ENCODE measurements at places on chromosomes 11 and 22.

GRCh38 chr11:126997196-126997595, 3.4 kb downstream of the KIRREL3 start:
- no peak for DNase-seq

DNA sequence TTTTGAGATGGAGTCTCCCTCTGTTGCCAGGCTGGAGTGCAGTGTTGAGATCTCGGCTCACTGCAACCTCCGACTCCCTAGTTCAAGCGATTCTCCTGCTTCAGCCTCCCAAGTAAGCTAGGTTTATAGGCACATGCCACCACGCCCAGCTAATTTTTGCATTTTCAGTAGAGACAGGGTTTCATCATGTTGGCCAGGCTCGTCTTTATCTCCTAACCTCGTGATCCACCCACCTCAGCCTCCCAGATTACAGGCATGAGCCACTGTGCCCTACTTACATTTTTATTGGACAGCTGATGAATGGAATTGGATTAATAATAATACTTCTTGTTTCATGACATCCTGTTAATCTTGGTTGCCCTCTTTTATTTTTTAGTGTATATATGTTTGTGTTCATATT, 3.0 kb upstream of the MRGPRD start:
- no peak for DNase-seq

DNA sequence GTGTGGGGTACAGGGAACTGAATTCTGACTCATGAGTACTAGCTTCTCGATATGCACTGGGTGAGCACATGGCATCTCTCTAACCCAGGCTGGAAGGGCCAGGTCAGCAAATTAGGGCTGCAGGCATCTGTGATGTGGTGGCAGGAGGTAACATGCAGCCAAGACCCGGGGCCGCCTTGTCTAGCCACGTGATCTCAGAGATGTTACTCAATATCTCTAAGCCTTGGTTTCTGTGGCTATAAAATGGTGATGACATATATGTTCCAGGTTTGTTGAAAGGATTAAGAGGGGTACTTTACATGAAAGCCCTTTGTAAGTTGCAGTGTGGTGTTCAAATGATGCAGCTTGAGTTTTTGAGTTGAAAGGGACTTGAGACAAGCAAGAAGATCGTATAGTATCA, 3.2 kb downstream of the ST14 start:
- DNase-seq: no peak

DNA sequence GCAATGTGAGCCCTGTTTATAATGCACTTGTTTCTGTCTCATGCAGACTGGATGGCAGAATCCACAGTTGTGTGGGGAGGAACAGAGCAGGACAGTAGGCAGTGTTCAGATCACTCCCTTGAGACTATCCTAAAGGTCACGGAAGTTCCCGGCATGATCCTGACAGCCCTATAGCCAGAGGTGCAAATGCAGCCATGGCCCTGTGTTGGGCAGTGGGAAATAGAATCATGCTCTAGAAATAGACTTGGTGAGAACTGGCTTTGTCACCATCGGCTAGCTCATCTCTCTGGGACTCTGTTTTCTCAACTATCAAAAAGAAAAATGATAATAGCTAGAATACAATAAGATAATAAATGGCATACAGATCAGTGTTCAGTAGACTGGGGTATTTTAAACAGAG, 123.2 kb downstream of the FEZ1 start:
- DNase-seq: no peak

GRCh38 chr11:11476971-11477645, 124.1 kb upstream of the CSNK2A3 start:
- DNase-seq: no peak

- no peak for DNase-seq
Observed at GRCh38 chr22:49770547-49771265, 57.0 kb downstream of the BRD1 start.

DNA sequence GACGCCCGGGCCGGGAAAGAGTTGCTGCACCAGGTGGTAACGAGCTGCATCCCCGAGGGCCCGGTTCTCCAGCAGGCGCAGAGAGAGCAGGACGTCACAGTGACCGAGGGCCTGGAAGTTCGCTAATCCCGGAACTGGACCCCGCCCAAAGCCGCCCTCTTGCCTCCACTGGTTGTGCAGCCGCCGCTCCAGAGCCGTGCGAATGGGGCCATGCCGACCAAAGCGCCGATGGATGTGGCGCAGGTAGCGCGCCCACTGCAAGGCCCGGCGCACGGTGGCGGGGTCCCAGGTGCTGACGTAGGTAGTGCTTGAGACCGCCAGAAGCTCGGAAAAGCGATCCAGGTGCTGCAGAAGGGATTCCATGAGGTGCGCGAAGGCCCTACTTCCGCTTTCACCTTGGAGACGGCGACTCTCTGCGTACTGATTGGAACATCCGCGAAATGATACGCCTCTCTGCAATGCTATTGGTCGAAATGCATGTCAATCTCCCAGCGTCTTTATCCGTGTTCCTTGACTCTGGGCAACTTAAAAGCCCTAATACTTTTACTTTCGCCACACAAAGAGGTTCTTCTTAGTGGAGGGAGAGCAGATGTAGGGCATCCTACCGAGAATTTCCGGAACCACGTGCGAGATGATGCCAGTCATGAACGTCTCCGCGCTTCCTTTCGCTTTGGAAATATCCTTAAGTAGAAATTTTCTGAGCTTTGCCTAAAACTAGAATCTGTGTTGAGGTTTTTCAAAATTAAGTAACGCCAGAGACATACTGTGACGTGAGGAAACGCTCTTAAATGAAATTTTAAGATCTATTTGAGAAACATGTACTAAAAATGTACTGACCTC, at the start of gene FANCF:
Gene FANCF (minus strand): TSS at position 376 of the 840 bp plus-strand sequence. CDS start 13 bp downstream, at position 363.
- peak; percentile 92 for DNase-seq

DNA sequence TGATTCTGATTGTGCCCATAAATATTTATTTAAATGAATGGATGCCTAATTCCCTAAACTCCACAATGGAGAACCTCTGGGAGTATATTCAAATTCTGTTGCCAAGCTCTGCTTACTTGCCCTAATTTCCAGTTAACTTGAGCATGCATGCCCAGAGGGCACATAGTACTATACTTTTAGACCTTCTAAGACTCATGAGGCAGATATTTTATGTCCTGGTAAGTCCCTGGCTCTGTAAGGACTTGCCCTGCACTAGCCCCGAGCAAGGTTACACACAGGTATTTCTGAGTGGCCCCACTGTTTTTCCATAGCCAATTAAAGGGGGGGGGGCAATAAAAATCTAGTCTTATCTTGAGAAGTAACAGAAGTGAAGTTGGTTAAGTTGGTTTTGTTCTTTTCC, 21.1 kb upstream of the CAPRIN1 start:
- no peak for DNase-seq

- DNase-seq: no peak
Observed at GRCh38 chr11:101433151-101433550, 150.7 kb downstream of the TRPC6 start.

- no peak for DNase-seq
Observed at GRCh38 chr11:57498540-57498939, 17.0 kb downstream of the SLC43A1 start.

DNA sequence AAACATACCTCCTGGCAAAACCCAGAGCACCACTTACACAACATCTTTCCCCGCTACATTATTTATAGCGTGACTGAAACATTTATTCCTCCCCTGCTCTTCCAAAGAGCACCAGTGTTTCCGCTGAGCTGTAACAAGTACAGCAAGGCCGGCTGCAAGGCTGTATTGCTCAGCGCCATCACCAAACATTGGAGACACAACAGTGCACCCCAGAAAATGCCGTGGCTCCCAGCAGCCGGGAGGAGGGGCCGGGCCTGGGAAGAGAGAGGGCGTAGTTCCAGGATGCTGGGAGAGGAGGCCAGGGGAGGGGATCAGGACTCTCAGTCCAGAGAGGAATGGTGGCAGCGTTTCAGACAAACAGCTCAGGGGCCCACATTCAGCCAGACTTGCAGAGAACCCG, 133.2 kb downstream of the DSCAML1 start:
- peak; percentile 66 for DNase-seq

- no peak for DNase-seq
Observed at GRCh38 chr11:113444502-113445123, 30.6 kb downstream of the DRD2 start.

DNA sequence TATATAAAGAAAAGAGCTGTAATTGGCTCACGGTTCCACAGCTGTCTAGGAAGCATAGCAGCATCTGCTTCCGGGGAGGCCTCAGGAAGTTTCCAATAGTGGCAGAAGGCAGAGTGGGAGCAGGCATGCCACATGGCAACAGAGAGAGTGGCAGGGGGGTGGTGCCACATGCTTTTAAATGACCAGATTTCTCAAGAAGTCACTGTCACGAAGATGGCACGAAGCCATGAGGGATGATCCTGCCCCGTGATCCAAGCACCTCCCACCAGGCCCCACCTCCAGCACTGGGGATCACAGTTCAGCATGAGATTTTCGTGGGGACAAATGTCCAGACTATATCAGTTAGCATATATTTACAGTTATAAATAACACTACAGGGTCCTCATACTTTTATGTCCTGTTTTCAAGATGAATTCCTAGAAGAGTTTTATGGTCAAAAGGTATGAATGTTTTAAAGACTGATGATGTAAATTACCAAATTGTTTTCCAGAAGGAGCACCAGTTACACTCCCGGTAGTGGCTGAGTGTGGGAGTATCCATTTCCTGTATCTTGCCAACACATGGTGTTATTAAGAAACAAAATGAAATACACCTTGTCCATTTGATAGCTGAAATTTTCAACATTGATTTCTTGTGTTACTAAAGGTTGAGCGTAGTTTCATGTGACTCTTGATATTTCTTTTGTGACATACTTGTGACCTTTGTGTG, 19.2 kb downstream of the FAM118A start:
- DNase-seq: no peak

GRCh38 chr11:114082415-114082748, 22.9 kb downstream of the ZBTB16 start:
- DNase-seq: no peak

GRCh38 chr22:40018051-40018450, 23.3 kb downstream of the FAM83F start:
- DNase-seq: no peak

DNA sequence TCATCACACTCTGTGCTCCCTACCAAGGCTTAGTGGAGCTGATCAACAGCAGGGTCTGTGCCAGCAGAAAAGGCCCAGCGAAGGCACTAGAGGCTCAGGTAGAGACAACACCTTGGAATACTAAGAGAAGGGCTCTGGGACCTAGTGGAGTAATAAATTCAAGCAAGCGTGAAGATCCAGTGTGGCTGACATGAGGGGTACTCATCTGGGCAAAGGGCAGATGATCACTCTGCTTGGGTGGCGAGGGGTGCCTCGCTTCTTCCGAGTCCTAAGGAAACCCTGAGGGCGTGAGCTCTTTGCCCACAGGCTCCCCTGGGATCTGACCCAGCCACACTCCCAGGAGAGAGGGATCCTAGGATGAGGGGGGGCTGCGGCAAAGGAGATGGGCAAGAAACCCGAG, 3.5 kb upstream of the TPBGL start:
- DNase-seq: no peak

DNA sequence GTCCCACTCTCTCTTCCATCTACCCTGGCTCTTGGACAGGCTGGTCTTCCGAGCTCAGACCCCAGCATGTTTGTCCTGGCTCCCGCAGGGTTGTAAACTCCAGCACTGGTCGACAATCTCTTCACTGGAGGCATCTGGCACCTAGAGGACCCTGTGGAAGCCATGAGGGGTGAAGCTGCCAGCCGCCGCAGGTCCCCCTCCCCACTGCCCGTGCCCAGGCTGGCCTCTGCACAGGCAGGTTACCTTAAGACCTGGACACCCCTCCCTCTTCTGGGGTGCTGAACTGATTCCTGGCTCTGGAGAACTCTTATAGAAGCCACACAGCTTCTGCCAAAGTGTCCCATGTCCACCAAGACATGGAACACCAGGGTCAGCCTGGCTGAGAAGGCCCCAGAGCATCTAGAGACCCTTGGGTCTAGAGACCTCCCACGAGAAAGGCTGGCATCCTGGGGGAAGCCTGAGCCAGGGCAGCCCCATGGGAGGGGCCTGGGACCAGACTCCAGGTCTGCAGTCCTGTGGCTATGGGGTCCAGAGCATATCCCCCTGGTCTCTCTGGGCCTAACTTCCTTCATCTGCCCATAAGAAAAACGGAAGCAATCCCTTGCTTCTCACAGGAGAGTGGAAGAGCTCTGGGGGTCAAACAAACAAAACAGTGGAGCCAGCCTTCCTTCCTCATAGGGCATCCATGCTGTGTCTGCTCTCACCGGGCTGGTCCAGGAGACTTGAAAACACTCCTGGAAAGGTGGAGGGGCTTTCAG, 30.6 kb downstream of the LMO1 start:
- no peak for DNase-seq

Data from caudate nucleus (tissue), 63 donors.